ENCODE measurements at places on chromosomes 5 and 9.

DNA sequence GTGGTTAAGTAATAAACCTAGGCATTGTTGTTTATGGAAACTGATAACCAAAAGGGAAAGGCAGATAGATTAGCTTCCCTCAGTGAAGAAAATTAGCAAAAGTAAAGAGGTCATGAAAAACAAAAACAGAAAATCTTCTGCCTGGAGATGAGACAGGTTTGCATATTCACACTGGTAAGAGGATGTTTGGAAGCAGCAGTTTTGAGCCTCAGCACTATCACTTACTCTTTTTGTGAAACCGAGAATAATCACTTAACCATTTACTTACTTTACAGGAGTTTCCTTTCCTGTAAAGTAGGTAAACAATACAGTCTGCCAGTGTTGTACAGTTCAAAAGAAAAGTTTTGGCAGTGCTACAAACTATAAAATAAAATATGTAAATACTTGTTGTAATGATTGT is 35.5 kb upstream of the EMB start:
- no peak for DNase-seq

DNA sequence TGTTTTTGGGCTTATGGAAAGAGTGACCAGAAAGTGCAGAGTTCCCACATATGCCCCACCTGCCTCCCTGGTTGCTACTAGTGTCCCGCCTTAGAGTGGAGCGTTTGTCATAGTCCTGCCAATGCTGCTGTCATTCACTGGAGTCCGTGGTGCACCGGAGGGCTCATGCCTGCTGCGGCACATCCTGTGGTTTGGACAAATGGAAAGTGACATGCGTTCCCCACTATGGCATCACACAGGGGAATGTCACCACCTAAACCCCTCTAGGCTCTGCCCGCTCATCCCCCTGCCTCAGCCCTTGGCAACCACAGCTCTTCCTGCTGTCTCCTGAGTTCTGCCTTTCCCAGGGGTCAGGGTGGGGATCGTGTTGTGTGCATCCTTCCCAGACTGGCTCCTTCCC is 29.2 kb downstream of the IRX4 start:
- no peak for DNase-seq

GRCh38 chr5:142551338-142552067 is 134.4 kb downstream of the FGF1 start:
- DNase-seq, result no peak

GRCh38 chr5:180172447-180173197 is 36.4 kb downstream of the RASGEF1C start:
- DNase-seq, result no peak

- no peak for DNase-seq
Observed at GRCh38 chr9:124423591-124423990, 8.3 kb upstream of the PSMB7 start.

- DNase-seq, result no peak
Observed at GRCh38 chr9:87850391-87850790, 32.3 kb upstream of the SPATA31E1 start.

Data from stimulated activated CD8-positive, alpha-beta memory T cell treated with anti-CD3 and anti-CD28 coated beads, Interleukin-4, amount 100 ng/mL, for 1 hour (primary cell).